OCI-M1 (cell line): ENCODE measurements at places on chromosomes 16 and 17.

GRCh38 chr17:4715063-4715744, 4.8 kb downstream of the ARRB2 start:
- no peak for DNase-seq

- no peak for DNase-seq
Observed at GRCh38 chr16:140175-140857, 1.8 kb upstream of the NPRL3 start.

DNA sequence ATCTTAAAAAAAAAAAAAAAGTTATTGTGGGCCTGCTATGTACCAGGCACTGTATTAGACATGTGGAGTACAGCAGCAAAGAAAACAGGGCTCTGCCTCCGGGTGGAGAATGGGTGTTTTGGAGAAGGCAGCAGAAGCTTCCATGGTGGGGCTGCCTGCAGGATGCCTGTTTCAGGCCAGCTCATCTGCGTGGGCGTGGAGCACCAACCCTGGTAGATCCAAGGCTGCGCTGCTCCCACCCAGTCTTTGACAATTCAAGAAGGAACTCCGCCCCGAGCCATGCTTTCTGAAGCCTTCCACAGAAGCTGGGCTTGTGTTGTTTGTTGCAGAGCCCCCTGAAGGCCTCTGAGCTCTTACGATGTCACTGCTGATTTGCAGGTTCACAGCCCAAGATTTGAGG, 23.2 kb upstream of the CACNG1 start:
- no peak for DNase-seq

DNA sequence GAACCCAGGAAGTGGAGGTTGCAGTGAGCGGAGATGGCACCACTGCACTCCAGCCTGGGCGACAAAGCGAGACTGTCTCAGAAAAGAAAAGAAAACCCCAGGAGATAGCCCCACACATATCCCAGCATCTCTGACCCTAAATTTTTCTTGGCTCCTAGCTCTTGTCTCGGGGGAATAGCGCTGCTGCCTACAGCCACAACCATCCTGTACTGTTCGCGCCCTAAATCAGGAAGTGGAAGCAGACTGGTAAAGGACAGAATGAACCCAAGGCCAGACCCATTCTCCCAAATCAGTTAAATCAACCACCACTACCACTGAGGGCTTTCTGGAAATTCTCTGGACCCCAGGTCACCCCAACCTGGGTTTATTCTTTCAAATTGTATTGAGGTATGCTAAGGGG, 1.7 kb downstream of the CTDNEP1 start:
- DNase-seq = peak; percentile 29

GRCh38 chr17:56983366-56983765, 5.4 kb downstream of the SCPEP1 start:
- DNase-seq = no peak

- no peak for DNase-seq
Observed at GRCh38 chr17:21379080-21379711, 3.0 kb downstream of the KCNJ12 start.

GRCh38 chr16:82783933-82784572, 157.3 kb downstream of the CDH13 start:
- DNase-seq = no peak

- DNase-seq = peak; percentile 78
Observed at GRCh38 chr17:50026837-50027171, 29.1 kb upstream of the ITGA3 start.

- no peak for DNase-seq
Observed at GRCh38 chr16:28089992-28090365, 26.5 kb upstream of the GSG1L start.

- DNase-seq = no peak
Observed at GRCh38 chr17:40750391-40750790, 4.7 kb downstream of the KRT25 start.

DNA sequence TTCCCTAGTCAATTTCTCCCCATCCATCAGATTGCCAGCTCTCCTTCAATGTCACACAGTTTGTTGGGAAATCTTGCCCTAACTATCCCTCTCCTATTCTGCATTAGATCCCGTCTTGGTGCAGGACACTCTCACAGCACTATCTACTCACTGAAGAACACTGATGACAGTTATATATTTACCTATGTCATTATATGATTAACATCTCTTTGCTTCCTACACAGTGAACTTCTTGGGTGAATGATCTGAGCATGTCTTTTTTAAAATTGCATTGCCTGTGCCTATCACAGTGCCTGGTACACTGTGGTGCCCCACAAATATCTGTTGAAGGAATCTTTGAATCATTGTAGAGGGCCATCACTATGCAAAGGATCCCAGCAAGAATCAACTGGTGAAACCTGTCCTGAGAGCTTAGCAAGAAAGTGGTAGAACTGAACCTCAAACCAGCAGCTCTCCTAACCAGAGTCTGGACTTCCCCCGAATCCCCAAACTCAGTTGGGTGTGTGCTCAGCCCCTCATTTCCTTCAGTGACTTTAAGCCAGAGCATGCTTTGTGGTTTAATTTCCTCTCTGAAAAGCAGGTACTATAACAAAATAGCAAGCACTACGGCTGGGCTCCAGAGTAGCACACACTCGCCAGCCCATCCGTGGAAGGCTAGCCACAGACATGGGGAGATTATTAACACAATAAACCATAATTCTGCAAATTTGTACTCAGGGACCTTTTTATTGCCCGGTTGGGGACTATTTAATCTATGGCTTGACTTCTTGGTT, 680.7 kb upstream of the SALL1 start:
- DNase-seq = no peak

DNA sequence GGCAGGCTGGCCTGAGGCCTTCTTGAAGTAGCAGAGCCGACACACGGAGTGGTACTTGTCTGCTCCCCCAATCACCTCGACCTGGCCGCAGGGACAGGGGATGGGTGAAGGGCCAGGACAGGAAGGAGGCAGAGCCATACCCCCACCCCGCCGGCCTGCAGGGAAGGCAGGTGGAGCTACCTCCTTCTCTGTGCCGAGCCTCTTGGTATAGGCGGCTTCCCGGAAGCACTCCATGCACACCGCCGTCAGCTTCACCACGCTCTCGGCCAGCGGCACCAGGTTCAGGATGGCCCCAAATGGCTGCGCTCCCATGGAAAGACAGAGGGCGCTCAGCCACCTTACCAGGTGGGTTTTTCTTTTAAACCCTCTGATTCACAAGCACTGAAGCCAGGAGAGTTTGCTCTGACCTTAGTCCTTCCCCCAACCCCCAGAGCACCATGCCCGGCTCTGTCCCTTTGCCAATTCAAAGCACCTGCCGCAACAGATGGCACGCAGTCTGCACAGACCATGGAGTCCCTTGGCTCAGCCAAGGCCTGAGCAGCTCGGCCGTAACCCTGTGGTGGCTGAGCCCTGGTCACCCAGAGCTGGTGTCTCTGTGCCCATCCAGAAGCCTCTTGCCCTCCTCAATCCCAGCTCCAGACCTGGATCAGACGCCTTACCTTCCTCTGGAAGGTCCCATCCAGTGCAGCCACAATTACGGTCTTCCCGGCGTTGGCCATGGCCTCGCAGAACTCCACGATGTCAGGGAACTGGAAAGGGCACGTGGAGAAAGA, 6.7 kb downstream of the SYNGR2 start:
- no peak for DNase-seq

DNA sequence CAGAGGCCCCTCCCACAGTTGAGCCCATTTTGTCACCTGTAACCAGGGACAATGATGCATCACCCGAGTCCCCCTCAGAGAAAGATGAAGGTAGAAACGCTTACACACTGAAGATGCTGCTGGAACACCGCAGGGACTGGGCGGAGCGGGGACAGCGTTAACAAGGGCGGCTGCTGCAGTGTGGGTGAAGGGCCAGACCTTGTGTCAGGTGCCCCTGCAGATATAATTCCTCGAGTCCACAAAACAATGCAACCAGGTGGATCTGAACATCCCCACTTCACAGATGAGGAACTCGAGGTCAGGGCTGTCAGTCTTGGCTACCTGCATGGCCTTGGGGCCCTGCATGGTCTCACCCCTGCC, 6.3 kb upstream of the MAPK7 start:
- no peak for DNase-seq

DNA sequence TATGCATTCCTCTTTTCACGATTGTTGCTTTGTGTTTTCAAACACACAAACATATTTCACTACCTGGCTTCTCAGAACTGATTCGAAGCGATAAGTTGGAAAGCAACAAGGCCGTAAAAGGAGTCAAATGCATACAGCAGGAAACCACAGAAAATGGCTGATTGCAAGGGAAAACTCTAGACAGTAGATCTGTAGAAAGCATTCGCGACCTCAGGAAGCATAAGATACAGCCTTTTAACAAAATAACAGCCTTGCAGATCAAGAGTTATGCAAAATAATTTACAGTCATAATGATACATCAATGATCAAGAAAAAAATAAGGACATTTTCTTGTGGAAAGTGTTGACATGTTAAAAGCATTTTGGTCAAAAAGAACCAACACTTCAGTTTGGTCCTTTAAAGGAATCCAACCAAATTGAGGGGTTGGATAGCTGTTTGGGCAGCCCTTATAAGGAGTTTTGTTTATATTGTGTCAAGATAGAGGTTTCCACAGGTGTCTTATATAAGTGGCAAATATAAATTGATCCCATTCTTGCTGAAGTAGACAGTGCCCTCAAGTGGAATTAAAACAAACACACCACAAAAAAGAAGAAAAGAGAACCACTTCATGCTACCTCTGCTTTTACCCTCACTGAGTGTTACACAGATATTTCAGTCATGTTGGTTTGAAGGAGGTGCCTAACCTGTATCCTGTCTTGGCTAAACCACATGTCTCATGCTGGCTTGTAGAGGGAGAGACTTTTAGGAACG, 5.5 kb downstream of the CYLD start:
- DNase-seq = peak; percentile 82

DNA sequence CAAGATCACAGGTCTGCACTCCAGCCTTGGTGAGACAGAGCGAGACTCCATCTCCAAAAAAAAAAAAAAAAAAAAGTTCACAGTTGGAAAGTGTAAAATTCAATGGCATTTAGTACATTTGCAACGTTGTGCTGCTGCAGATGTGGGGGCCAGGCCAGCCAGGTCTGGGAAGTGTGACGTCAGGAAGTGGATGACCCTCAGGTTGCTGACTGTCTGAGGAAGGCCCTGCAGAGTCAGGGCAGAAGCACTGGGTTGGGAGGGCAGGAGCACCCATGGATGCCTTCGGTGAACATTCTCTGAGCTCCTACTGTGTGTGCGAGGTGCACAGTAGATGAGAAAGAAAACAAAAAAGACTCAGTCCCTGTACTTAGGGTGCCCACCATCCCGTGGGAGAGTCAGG, 12.1 kb upstream of the WFDC1 start:
- no peak for DNase-seq

DNA sequence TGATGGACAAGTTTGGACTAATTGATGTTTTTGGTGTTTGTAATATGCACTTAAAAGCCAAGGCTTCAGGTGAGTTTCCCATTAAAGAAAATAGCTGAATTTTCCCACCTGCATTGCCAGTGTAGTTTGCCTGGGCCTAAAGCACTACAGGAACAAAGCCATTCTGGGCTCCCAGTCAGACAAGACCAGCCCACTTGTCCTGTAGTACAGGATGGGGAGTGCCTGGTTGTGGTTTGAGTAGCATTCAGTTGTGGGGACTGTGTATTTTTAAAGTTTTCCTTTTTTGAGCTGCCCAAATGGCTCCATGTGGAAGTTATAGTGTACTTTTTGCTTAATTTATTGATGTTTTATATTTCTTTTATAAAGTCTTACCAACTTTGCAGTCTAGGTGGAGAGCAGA, 91.7 kb downstream of the TANGO6 start:
- no peak for DNase-seq

DNA sequence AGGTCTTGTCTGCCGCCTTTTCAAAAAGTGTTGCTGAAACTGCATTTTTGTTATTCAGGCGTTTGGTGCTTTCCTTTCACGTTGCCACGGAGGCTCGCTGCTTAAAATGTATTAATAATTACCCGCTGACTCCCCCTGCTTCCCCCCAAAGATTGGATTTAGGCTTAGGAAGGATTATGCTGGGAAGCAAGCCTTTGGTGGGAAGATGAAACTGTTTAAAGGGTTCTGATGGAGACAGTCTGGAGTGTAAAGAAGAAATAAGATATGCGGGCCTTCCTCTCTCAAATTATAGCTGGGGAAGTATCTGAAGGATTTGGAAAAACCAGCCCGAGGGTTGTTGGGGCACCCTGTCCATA, 1.1 kb downstream of the KSR1 start:
- peak; percentile 59 for DNase-seq

- no peak for DNase-seq
Observed at GRCh38 chr17:79177877-79178276, 103.3 kb downstream of the ENGASE start.

- DNase-seq = no peak
Observed at GRCh38 chr16:58035356-58036170, 10.0 kb downstream of the MMP15 start.

DNA sequence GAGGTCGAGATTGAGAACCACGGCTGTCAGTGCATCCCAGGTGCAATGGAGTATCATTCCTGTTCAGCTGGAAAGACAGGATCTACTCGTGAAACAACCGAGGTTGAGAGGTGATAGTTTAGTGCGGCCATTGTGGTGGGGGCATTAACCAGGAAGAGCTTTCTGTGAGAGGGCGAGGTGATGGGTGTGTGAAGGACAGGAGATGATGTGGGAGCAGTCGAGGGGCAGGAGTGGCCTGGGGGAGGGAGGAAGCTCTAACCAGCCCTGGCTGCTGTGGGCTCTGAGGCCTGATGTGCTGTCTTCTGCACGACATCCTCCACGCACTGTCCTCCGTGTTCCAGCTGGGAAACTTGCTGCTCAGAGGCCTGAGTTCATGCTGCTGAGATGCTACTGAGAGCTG, 22.0 kb downstream of the GOSR2 start:
- no peak for DNase-seq

- no peak for DNase-seq
Observed at GRCh38 chr17:78120971-78121800, 7.4 kb downstream of the TMC6 start.

DNA sequence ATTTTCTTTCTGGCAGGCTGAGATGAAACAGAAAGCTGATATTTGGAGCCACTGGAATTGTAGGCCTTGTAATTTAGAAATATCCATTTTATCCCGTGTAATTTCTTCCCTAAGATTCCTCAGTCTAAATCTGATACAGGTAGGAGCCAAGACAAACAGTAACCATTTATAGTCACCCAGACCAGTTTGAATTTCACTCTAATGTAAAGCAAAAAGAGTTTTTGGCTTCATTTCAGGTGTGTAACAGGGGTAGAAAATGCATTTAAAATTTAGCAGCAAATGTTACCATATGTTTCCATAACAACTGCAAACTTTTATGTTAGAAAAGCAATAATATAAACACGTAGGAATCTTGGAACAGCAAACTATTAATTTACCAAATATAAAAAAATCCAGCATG, 249.4 kb downstream of the FTO start:
- no peak for DNase-seq

- DNase-seq = no peak
Observed at GRCh38 chr16:16884451-16884850, 505.5 kb downstream of the NPIPA7 start.

DNA sequence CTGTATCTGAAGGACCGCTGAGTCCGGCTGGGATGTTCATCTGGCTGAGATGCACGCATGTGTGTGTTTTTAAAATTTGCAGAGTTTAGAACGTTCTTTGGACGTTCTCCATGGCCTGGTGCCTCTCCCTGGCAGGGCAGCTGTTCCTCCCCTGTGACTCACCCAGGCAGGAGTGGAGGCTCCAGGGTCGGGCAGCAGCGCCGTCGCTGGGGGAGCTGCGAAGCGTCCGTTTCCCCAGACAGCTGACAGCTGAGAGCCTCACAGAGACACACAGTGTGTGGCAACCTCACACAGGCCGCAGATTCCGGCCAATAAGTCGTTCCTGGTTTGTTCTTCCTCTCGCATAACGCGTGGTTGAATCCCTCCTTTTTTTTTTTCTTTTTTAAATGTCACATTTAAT, 80.6 kb downstream of the OR1D5 start:
- DNase-seq = no peak
